ENCODE measurements at places on chromosomes 5 and 9.
A peak's percentile ranks its signal among the peaks of the same experiment; 100 is the strongest.

DNA sequence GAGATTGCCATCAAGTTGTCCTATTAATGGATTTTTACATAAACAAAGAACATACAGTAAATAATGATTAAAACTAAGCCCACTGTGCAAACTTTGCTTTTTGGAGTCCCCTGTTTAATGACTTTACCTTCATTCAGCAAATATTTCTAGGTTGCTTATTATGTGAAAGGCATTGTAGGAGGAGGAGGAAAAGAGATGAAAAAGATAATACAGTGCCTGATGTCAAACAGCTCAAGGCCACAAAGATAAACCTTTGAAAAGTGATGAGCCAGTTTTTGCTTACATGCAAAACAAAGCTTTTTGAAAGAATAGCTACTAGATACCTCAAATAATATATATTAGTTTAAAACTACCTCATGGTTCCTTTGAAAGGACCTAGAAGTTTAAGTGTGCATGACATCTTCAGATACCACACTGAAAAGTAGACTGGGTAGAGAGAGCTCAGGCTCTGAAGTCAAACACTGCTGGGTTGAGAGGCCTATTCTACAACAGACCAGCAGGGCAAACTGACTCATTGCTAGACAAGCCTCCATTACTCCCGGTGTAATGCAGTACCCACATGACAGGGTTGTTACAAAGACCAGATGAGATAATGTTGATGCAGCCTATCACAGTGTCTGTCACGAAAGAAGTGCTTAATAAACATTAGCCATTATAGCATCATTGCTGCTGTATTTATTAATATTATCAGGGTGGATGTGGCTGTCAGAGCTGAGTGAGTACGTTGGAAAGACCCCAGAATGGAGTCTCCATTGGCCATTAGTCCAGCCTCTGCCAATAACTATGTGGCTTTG lies 11.8 kb downstream of the DEPDC1B start:
- DNase-seq: no peak

- no peak for DNase-seq
Measured at GRCh38 chr5:36763454-36763853, 113.1 kb upstream of the NIPBL start.

- DNase-seq: no peak
Measured at GRCh38 chr5:109900461-109900860, 210.7 kb downstream of the MAN2A1 start.

DNA sequence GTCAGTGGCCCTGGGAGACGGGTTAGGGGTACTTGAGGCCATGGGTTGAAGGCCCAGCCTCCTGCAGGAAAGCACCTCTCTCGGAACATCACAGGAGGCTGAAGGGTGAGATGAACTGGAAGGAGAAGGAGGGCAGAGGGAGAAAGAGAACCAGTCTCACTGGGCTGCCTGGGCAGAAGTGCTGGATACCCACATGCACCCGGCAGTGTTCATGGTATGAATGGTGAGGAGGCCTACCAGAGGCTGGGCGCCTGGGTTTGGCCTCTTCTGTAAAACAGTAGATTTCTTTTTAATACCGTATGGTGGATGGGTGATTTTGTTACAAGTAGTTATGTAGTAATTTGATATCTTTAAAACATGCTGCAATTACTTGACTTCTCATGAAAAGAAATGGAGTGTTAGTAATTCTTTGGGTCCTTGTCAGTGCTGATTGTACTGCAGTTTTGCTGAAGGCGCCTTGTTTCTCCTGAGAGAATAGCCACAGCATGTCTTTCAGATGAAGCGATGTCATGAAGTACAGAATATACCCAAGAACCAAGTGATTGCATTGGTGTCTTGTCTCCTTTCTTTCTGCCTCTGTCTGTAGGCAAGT lies 258.6 kb downstream of the FANCC start:
- DNase-seq: no peak

- peak; percentile 32 for DNase-seq
Measured at GRCh38 chr5:94849821-94850736, 231.6 kb downstream of the SLF1 start.

DNA sequence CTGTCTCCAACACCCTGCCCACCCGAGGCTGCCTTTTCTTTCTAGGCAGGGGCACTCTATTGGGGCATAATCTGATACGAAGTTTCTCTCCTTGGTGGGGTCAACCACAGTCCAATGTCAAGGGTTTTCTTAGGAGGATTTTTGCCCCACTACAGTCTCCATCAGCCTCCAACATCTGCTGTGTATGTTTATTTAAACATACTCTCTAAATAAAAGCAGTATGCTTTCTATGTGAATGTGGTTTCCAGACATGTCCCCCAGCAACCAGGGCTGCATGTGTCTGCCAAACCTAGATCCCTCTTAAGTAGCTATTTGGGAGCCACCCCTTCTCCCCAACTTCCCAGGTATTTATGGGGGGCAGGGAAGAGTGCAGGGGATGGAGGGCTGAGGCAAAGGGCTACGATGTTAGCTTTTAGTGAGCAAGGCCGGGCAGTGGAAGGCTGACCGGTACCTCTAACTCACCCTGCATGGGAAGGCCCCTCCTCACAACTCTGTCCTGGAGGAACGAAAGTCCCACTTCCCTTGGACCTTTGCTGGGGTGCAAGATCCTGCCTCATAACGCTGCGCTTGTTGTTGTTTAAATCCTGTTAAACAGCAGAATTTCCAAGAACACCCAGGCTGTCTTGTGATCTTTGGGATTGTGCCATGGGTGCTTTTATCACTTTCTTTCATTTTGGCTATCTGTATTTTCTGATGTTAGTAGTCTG lies 75.4 kb downstream of the NREP start:
- no peak for DNase-seq

DNA sequence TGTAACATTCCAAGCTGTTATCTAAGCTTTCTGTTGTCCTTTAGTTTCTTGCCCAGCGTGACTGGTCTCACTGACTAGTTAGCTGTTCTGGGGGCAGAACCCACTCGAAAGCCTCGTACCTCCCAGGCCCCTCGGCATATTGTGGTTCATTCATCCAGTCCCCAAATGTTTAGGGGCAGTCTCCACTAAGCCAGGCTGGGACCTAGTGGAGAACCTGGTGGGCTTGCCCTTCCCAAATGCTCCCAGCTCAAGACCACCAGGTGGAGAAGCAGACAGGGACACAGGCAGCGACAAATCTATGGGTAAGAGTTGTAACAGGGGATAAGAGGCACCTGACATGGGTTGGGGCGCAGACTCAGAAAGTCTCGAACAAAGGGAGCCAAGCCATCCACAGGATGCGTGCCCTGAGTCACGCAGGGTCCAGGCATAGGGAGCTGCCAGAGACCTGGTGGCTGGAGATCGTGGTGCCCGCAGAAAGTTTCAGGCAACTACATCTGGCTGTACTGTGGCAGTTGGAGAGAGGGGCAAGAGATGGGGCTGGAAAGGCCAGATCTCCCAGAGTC lies 851 bp upstream of the EEIG1 start:
- DNase-seq: no peak

GRCh38 chr9:2727966-2728613 lies 10.8 kb downstream of the KCNV2 start:
- peak; percentile 68 for DNase-seq

GRCh38 chr9:129983891-129984290 lies 59.1 kb downstream of the FNBP1 start:
- DNase-seq: no peak

DNA sequence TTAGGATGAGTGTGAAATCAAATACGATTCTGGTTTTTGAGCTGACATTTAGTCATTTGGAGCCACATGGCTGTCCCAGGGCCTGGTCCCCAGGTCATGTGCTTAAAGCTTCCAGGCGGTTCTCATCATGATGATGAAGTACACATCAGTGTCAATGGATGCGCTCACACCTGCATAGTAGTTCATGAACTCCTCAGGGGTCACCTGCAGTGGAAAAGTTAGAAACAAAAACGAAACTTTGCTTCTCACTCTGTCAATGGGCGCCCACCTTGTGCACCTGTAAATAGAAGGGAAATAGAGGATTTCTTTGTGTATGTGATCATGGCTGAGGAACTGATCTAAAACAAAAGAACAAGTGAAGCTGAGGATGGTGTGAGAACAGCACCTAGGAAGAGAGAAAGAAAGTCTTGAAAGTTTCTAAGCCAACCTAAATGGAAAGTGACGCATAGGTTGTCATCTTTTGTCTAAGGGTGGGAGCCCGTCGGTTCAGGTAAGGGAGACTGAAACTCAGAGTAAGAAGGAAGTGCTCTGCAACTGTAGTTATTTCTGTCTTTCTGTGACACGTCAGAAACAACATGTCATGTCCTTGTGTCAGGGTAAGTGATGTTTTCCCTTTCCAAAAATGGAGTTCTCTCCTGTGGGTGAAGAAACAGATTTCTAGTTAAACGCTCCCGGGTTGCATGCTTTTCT lies 33.8 kb downstream of the CAPSL start:
- no peak for DNase-seq

DNA sequence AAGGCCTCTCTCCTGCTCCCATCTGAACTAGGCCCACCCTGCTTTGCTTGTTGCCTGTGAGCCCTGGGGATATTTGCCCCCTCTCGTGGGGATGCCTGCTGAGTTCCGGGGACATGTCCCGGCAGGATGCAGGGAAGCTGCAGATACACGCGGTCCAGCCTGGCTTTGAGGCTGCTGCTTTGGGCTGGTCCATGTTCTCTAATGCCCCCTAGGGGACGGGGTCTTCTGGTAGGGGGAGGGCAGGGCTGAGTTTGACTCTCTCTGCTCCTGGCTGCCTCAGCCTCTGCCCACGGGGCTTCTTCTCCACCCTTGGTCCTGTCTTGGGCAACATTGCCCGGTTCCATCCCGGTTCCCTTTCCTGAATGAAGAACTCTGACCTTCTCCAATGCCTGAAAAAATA lies 84.9 kb upstream of the ASS1 start:
- DNase-seq: no peak
